ENCODE measurements at places on chromosomes 1 and 21. TPM values are rescaled to one million over a fixed set of nuclear protein-coding genes. Genes with fewer than 3 reads are reported as not detected.
A peak's percentile ranks its signal among the peaks of the same experiment; 100 is the strongest.

DNA sequence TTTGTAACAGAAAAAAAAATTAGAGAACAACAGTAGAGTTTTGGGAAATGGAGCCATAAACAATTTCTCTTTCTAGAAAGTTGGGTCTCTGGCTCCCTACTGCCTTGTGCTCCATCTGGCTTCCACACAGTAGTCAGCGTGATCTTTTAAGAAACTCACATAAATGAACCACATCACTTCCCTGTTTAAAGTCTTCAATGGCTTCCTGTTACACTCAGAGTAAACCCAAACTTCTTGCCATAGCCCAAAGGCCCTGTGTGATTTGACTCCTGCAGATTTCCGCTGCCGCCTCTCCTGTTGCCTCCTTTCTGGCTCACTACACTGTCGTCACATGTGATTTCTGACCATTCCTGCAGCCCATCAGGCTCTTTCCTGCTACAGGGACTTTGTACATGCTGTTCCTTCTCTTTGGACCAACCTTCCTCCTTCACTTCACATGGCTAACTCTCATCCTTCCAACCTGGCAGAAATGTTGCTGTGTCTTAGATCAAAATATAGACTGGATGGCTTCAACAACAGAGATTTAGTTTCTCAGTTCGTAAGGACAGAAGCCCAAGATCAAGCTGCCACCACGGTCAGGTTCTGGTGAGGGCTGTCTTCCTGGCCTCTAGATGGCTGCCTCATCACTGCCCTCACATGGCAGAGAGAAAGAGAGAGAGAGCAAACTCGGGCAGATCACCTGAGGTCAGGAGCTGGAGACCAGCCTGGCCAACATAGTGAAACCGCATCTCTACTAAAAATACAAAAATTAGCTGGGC lies 34.0 kb downstream of the OPRD1 start:
- no peak overlapping the region for H3K4me3 ChIP-seq
- no peaks in the 10 kb centered on the region for H3K4me1 ChIP-seq
- no peak for DNase-seq
- H3K27ac ChIP-seq, result no peak overlapping the region
- H3K36me3 ChIP-seq, result no peaks in the 10 kb centered on the region

- no peak overlapping the region for H3K27ac ChIP-seq
- no peaks in the 10 kb centered on the region for H3K36me3 ChIP-seq
- H3K4me1 ChIP-seq, result no peaks in the 10 kb centered on the region
- DNase-seq, result peak; percentile 72
Measured at GRCh38 chr1:119873135-119874015, 22.9 kb downstream of the ADAM30 start.

The AK2 gene
- total RNA-seq, result 156 TPM

- no peaks in the 10 kb centered on the region for H3K27me3 ChIP-seq
- no peak overlapping the region for H3K27ac ChIP-seq
- DNase-seq, result no peak
- H3K4me1 ChIP-seq, result peaks cover 28% of the 10 kb centered on the region
- no peak overlapping the region for H3K4me3 ChIP-seq
- no peaks in the 10 kb centered on the region for H3K36me3 ChIP-seq
Measured at GRCh38 chr1:25684216-25684965, 67.8 kb downstream of the MAN1C1 start.

- H3K27me3 ChIP-seq, result no peaks in the 10 kb centered on the region
- peaks cover 5% of the 10 kb centered on the region for H3K4me1 ChIP-seq
- no peak overlapping the region for H3K27ac ChIP-seq
Measured at GRCh38 chr1:232593717-232594502, 36.0 kb downstream of the SIPA1L2 start.

The TMPRSS3 gene
- 0.45 TPM for total RNA-seq

The DNAJC8 gene
- 38.4 TPM for total RNA-seq

Data from stomach (tissue), 19 donors.